Fibroblast of skin of right quadriceps (primary cell): ENCODE measurements at places on chromosomes 2 and 18.

- peak; percentile 49 for DNase-seq
Measured at GRCh38 chr2:73832930-73833329, 4.2 kb downstream of the STAMBP start.

GRCh38 chr2:55365303-55365702 lies 54.4 kb downstream of the CCDC88A start:
- no peak for DNase-seq

GRCh38 chr18:55585920-55586561 lies 2.0 kb downstream of the TCF4 start:
- peak; percentile 41 for DNase-seq

DNA sequence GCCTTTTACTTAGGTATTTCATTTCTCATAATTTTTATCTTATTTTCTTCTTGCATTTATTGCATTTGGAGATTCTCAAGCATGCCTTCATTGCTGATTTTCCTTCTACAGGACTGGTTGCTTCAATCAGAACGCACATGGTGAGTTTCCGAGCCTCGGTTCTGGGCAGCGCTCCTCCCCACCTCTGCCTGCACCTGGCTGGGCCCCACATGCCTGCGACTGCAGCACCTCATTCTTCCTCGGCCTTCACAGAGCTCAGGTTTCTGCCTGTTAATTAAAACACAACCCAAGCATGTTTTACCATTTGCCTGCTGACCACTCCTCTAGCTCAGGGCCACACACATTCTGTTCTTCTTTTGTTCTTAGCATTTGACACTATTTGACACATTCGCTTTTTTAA lies 398.8 kb downstream of the GALR1 start:
- DNase-seq: no peak

- DNase-seq: no peak
Measured at GRCh38 chr2:134181219-134181618, 72.7 kb upstream of the MGAT5 start.

DNA sequence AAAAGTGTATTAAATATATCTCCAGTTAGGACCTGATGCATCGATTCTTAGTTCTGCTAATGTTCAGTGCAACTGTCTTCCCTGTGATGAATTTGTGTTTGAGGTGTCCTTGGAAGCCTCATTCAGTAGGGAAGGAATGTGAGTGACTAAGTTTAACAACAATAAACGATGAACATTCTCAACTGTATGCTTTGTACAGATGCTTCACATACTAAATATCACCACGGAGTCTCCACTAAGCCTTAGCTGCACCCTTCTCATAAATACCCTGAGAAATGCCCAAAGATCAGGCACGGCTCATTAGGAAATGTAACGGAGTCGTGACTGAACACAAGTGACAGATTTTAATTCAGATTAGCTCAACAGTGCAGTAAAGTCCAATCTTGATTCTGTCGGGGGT lies 24.4 kb upstream of the AGFG1 start:
- DNase-seq: peak; percentile 67

DNA sequence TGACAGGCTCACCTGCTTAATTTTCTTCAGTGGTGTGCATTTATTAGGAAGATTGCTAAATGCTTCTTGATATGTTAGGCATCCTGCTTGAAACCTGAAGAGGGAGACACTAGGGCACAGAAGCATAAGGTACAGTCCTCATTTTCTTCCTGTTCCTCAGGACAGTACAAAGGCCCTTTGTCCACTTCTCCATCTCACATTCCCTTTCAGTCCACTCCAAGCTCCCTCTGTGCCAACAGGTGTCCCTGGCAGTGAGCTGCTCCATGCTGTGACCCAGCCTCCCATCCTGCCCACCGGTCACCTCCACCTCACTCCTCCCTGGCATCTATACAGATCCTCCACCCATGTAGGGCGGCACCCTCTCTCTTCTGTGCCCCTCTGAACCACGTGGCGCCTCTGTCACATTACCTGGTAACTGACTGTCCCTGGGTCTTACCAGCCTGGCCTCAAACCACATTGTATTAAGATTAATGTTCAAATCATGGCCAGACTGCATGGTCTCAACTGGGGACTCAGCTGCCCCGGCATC lies 162.8 kb downstream of the VAPA start:
- no peak for DNase-seq

DNA sequence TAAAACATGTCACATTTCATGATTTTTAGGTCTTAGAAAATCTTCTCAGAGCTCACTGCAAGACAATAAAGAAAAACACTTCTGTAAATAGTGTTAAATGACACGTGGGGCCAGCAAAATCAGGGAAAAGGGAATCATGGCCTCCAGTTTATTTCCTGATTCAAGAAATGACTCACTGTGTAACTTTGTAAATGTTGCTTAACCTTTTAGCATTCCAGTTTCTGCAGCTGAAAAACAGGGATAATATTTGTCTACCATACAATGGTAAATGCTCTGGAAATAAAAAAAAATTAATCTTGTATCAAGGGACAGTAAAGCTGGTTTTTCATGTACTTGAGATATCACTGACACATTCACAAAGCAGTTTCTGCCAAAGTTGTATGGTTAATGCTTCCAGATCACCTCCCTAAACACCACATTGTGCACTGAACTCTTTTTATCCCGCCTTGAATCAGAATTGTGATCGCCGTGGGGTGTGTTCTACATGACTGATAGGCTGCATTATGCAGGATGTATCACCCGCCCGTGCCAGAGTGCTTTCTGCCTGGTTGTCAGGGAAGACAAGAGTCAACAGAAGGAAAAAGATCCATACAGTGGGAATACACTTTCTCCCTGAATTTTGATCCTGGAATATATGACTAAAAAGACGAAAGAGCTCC lies 238.8 kb downstream of the IKZF2 start:
- DNase-seq: peak; percentile 63
